ENCODE measurements at places on chromosomes 2 and 18. TPM values are rescaled to one million over a fixed set of nuclear protein-coding genes. Genes with fewer than 3 reads are reported as not detected.

ZAP70 gene
- total RNA-seq, result not detected

IL36RN gene
- 0.12 TPM for total RNA-seq

CDC42EP3 gene
- total RNA-seq, result 134 TPM

NT5DC4 gene
- total RNA-seq, result not detected

PRSS56 gene
- 0.12 TPM for total RNA-seq

SCYGR1 gene
- total RNA-seq, result not detected

RESP18 gene
- not detected for total RNA-seq

SLC19A3 gene
- total RNA-seq, result 2.1 TPM

RNF152 gene
- 0.13 TPM for total RNA-seq

FBXO48 gene
- total RNA-seq, result 0.60 TPM

SPATA3 gene
- not detected for total RNA-seq

GREB1L gene
- 3.5 TPM for total RNA-seq

Measured in A549 treated with dexamethasone at 1 μM for 4 hours (cell line).